Stimulated activated CD4-positive, alpha-beta T cell treated with anti-CD3 and anti-CD28 coated beads, Interleukin-2, amount 100 ng/mL, for 48 hours (primary cell): ENCODE measurements at places on chromosomes 4 and X.
A peak's percentile ranks its signal among the peaks of the same experiment; 100 is the strongest.

DNA sequence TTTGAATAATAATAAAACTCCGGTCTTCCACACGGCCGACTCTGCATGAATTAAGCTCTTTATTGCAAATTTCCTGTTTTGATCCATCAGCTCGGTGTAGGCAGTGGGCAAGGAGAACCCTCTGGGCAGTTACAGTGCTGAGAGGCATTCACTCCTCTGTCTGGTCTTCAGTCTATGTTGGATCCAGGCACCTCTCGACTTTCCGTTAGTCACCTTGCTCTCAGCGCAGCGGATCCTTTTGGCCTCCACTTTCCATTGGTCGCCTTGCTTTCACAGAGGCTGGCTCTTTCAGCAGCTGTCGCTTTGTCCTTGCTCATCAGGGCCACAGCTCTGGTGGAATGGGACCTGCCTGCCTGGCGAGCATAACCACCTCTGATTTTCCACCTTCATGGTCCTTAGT is 52.9 kb downstream of the TRMT44 start:
- DNase-seq, result no peak

- DNase-seq, result no peak
Observed at GRCh38 chr4:38516190-38516589, 147.8 kb upstream of the KLF3 start.

DNA sequence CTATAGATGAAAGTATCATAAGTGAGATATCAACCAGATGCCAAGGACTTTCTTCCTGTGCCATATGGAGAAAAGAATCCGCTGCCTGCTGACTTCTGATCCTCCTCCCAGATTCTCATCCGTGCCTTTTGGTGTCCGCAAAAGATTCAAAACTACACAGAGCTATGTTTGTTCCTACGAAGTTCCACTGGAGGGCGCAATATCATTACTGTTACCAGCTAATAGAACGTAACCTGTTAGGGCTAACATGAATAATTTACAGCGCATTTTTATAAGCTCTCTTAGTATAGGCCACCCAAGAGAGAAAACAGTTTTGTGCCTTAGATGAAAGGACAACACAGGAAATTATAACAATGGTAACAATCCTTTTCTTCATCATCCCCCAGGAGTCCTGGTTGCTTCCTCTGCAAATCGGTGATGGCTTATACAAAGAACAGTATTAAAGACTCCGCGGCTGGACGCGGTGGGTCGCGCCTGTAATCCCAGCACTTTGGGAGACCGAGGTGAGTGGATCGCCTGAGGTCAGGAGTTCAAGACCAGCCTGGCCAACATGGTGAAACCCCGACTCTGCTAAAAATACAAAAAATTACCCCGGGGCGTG is 22.8 kb upstream of the CENPVL3 start:
- peak; percentile 5 for DNase-seq

GRCh38 chr4:109275066-109275745 is 27.3 kb downstream of the COL25A1 start:
- no peak for DNase-seq

- no peak for DNase-seq
Observed at GRCh38 chr4:81876106-81876505, 404.4 kb upstream of the RASGEF1B start.
